ENCODE measurements at places on chromosomes 5 and 9. TPM values are rescaled to one million over a fixed set of nuclear protein-coding genes. Genes with fewer than 3 reads are reported as not detected.

The LHX3 gene
- polyA plus RNA-seq, result not detected

DNA sequence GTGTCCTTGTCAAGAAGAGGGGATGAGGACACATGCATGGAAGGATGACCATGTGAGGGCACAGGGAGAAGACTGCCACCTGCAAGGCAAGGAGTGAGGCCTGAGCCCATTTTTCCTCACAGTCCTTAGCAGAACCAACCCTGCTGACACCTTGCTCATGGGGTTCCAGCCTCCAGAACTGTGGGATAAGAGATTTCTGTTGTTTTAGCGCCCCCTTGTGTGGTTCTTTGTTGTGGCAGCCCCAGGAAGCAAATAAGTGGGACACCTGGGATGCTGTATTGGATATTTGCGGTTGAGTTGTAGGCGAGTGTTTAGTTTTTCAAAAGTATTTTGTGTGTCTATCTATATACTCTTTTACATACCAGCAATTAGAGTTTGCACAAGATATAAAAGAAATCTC is 206.4 kb downstream of the NXNL2 start:
- no peak for DNase-seq
- no peaks in the 10 kb centered on the region for H3K27me3 ChIP-seq
- no peak overlapping the region for H3K4me3 ChIP-seq
- H3K4me1 ChIP-seq, result peaks cover 19% of the 10 kb centered on the region
- no peaks in the 10 kb centered on the region for H3K36me3 ChIP-seq
- H3K27ac ChIP-seq, result no peak overlapping the region

DNA sequence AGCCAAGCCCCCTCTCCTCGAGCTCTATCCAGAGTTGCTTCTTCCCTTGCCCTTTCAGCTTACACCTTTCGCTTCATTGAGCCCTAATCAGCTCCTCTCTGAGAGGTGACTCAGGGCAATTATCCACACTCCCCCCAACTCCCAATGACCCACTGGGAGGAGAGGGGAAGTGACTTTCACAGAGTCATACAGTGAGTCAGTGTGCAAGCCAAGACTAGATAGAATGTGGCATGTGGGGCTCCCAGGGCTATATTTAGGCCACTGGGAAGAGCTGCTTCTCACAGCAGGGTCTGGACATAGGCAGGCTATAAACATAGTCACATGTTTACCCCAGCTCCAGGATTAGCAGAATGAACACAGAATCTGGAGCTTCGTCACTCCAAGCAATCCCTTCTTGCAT is 57.4 kb downstream of the NRG2 start:
- no peak overlapping the region for H3K27ac ChIP-seq
- H3K4me3 ChIP-seq, result no peak overlapping the region
- peaks cover 5% of the 10 kb centered on the region for H3K4me1 ChIP-seq
- peaks cover 19% of the 10 kb centered on the region for H3K27me3 ChIP-seq

The SV2C gene
- polyA plus RNA-seq, result not detected

The PCDHGB7 gene
- polyA plus RNA-seq, result 7.4 TPM

DNA sequence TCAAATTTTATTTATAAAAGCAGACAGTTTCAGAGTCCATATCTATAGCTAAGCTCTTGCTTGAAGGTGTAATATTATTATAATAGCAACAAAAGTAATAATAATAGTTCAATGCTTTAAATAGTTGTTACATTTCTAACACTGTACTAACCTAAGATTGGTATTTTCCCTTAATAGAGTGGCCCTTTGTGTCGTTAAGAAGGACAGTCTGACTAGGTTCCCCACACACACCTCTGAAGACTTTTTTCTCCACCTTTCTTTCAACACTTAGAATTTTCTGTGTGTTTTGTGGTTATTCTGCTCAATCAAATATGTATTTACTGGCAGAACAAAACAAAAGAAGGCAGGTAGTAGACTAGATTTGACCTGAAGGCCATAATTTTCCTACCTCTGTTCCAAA is 223.2 kb upstream of the ACO1 start:
- H3K27me3 ChIP-seq, result no peaks in the 10 kb centered on the region
- no peak overlapping the region for H3K4me3 ChIP-seq
- no peaks in the 10 kb centered on the region for H3K36me3 ChIP-seq
- no peaks in the 10 kb centered on the region for H3K4me1 ChIP-seq

DNA sequence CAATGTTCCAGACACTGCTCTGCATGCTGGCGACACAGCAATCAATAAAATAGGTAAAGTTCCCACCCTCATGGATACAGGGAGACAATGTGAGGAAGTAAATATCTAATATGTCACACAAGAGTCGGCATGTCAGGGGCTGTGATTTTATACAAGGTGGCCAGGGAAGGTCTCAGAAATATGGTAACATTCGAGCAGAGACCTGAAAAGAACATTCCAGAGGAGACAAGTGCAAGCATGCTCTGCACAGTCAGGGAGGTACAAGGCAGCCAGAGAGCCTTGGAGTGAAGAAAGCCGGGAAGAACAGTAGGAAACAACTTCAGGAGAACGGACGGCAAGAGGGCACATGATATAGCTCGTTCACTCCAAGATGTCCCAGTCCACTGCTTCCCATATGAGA is 89.2 kb upstream of the ZNF462 start:
- no peaks in the 10 kb centered on the region for H3K4me1 ChIP-seq
- no peak for DNase-seq
- no peak overlapping the region for H3K4me3 ChIP-seq
- H3K27ac ChIP-seq, result no peak overlapping the region
- H3K36me3 ChIP-seq, result no peaks in the 10 kb centered on the region

- H3K4me3 ChIP-seq, result no peak overlapping the region
- H3K27ac ChIP-seq, result no peak overlapping the region
- H3K4me1 ChIP-seq, result no peaks in the 10 kb centered on the region
- DNase-seq, result peak; percentile 18
- peaks cover 10% of the 10 kb centered on the region for H3K27me3 ChIP-seq
Observed at GRCh38 chr5:74028406-74028805, 402.4 kb downstream of the ARHGEF28 start.

DNA sequence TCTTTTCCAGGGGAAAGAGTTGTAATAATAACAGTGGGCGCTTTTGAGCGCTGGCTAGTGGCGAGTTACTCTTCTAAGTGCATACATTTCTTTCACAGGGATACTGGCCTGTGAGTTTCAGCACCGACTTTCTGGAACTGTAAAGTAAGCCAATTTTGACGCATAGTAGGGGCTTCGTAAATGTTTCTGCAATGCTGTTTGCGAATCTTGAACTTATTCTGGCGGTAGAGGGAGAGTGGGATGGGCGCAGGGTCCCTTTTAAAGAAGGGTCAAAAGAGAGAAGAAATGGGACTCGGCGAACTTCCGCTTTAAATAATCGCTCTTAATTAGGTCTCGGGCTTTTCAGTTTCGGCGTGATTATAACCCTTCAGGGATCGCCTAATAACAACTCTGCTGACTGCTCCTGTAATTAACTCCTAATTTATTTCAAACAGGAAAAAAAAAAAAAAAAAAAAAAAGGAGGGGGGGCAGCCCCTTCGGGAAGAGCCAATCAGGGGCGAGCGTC is 351 bp upstream of the MSX2 start:
- no peaks in the 10 kb centered on the region for H3K4me1 ChIP-seq
- H3K36me3 ChIP-seq, result peaks cover under 1% of the 10 kb centered on the region
- H3K4me3 ChIP-seq, result peak overlapping the region; percentile 45
- peaks cover 47% of the 10 kb centered on the region for H3K27me3 ChIP-seq
- no peak overlapping the region for H3K27ac ChIP-seq

The BTNL8 gene
- not detected for polyA plus RNA-seq

GRCh38 chr5:157486861-157487260 is 26.8 kb downstream of the NIPAL4 start:
- peaks cover 2% of the 10 kb centered on the region for H3K4me1 ChIP-seq
- H3K27ac ChIP-seq, result no peak overlapping the region
- H3K4me3 ChIP-seq, result no peak overlapping the region

The TAL2 gene
- 0.26 TPM for polyA plus RNA-seq

GRCh38 chr5:110218981-110219380 is 507.5 kb downstream of the TMEM232 start:
- no peak overlapping the region for H3K27ac ChIP-seq
- no peaks in the 10 kb centered on the region for H3K27me3 ChIP-seq
- H3K4me3 ChIP-seq, result no peak overlapping the region
- H3K36me3 ChIP-seq, result no peaks in the 10 kb centered on the region
- no peaks in the 10 kb centered on the region for H3K4me1 ChIP-seq
- no peak for DNase-seq

- H3K4me1 ChIP-seq, result no peaks in the 10 kb centered on the region
- DNase-seq, result no peak
- no peak overlapping the region for H3K4me3 ChIP-seq
Observed at GRCh38 chr5:127133071-127133470, 59.8 kb upstream of the C5orf63 start.

The THOC3 gene
- polyA plus RNA-seq, result 87.9 TPM

The TRIM52 gene
- polyA plus RNA-seq, result 6.1 TPM

DNA sequence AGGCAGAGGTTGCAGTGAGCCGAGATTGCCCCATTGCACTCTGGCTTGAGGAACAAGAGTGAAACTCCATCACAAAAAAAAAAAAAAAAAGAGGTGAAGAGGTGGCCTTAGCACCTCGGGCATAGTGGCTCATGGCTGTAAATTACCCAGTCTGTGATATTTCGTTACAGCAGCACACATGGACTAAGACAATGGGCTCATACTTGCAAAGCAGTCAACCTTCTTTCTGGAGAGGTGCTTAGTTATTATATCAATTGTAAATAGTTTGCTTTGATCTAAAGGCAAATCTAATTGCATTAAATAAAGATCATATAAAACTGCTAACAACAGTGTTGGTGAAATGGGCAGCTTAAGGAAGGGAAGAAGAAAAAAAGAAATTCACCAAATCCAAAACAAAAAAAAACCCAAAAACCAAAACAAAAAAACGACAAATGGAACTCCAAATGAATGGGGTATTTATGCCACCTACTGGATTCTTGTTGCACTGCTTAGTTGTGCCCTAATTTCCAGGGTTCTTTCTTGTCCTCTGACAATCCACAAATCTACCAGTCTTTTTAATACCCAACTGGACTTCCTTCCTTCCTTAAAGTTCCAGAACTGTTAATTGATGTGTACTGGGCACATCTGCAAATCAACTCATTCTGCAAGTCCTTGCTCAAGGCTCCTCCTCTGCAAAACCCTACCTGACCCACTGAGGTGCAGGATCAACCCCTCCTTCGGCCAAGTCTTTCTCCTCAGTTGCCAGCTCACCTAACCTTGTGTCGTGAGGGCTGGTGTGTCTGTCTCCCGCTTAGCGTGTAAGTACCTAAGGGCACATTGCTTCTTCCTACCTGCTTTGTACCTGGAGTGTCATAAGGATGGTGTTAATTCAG is 35.0 kb upstream of the DMRT1 start:
- no peaks in the 10 kb centered on the region for H3K36me3 ChIP-seq
- peaks cover 8% of the 10 kb centered on the region for H3K4me1 ChIP-seq
- peak; percentile 51 for DNase-seq
- no peak overlapping the region for H3K4me3 ChIP-seq
- H3K27ac ChIP-seq, result no peak overlapping the region

The ATP10B gene
- not detected for polyA plus RNA-seq

DNA sequence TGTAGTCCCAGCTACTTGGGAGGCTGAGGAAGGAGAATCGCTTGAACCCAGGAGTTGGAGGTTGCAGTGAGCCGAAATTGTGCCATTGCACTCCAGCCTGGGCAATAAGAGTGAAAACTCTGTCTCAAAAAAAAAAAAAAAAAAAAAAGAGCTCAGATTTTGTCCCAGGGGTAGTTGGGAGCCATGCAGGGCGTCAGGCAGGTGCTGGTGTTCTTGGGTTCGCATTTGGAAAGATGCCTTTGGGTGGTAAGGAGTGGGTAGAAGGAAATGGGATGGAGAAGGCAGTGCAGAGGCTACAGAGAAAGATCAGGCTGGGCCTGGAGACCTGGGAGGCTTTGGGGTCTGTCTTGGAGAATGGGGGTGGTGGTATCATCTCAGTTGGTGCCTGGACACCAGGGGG is 23.9 kb downstream of the ADGRD2 start:
- peaks cover 76% of the 10 kb centered on the region for H3K27me3 ChIP-seq
- H3K4me1 ChIP-seq, result no peaks in the 10 kb centered on the region
- DNase-seq, result no peak
- H3K27ac ChIP-seq, result no peak overlapping the region

- no peak overlapping the region for H3K27ac ChIP-seq
- H3K4me3 ChIP-seq, result no peak overlapping the region
- peaks cover 2% of the 10 kb centered on the region for H3K4me1 ChIP-seq
- no peaks in the 10 kb centered on the region for H3K36me3 ChIP-seq
Observed at GRCh38 chr5:59116231-59116865, 533.5 kb downstream of the RAB3C start.

The MSMP gene
- not detected for polyA plus RNA-seq

The ALAD gene
- 14.9 TPM for polyA plus RNA-seq

DNA sequence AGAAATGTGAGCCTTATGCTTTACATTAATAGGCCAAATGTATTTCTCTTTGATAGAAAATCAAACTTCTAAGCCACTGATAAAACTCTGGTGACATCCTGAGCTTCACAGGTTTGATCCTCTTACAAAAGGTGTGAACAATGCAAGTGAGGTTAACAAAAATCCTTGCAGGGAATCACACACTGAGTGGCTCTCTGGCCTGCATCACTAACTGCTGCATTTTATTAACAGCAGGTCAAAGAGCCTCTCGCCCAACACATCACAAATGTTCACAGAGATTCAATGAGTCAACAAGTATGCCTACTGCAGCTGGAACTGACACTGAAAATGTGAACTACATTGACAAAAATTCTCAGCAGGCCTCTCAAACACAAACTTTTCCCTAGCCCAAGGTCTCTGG is 122.3 kb downstream of the SEMA5A start:
- H3K4me1 ChIP-seq, result peaks cover 7% of the 10 kb centered on the region
- DNase-seq, result peak; percentile 69
- peaks cover 2% of the 10 kb centered on the region for H3K36me3 ChIP-seq
- no peak overlapping the region for H3K27ac ChIP-seq
- H3K4me3 ChIP-seq, result no peak overlapping the region

The SLCO6A1 gene
- polyA plus RNA-seq, result not detected

DNA sequence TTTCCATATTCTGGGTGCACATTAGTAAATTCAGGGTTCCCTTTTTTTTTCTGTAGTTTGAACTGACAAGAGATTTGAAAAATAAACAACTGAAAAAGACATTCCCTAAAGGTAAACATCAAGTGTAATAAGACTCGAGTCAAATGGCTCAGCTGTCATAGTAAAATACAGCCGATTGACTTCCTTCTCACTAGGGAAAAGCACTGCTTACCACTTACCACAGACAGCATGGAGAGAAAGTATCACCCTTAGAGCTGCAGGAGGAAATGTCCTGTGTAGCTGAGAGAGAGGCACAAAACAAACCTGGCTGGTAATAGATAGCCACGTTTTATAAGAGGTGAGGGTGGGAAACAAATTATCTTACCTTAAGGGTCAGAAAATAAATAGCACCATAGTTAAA is 12.1 kb upstream of the DMAC1 start:
- DNase-seq, result no peak
- no peaks in the 10 kb centered on the region for H3K36me3 ChIP-seq

GRCh38 chr9:89000973-89001916 is 10.0 kb downstream of the S1PR3 start:
- H3K4me1 ChIP-seq, result peaks cover 16% of the 10 kb centered on the region
- no peak overlapping the region for H3K4me3 ChIP-seq
- no peaks in the 10 kb centered on the region for H3K27me3 ChIP-seq
- peak overlapping the region; percentile 30 for H3K27ac ChIP-seq
- DNase-seq, result peak; percentile 81

The MLANA gene
- not detected for polyA plus RNA-seq

GRCh38 chr9:79353856-79354520 is 217.8 kb upstream of the TLE4 start:
- no peak overlapping the region for H3K27ac ChIP-seq
- H3K27me3 ChIP-seq, result no peaks in the 10 kb centered on the region
- DNase-seq, result peak; percentile 85
- no peak overlapping the region for H3K4me3 ChIP-seq

Data from IMR-90 (cell line).